ENCODE measurements at places on chromosomes 16 and 17. TPM values are rescaled to one million over a fixed set of nuclear protein-coding genes. Genes with fewer than 3 reads are reported as not detected.

- DNase-seq = no peak
Measured at GRCh38 chr16:66968847-66969246, 7.8 kb downstream of the CES3 start.

The MSI2 gene
- 95.5 TPM for total RNA-seq

DNA sequence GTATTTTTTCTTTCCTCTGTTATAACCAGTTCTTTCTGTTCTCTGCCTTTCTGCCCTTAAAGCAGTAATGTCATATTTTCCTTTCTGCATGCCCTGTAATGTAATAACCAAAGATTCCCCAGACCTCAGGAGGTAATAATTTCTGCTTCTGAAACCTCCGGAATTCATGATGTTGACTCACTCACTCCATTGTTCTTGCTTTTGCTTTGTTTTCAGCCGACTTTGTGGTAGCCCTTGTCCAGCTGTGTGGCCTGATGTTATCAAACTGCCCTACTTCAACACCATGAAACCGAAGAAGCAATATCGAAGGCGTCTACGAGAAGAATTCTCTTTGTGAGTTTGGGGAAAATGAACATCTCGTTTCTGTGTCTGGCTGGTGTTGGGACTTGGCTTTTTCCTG, 55.9 kb downstream of the CDK12 start:
- DNase-seq = no peak

- DNase-seq = no peak
Measured at GRCh38 chr17:67403065-67403464, 26.0 kb downstream of the PITPNC1 start.

The RNF227 gene
- total RNA-seq = 1.3 TPM

- no peak for DNase-seq
Measured at GRCh38 chr17:34275881-34276280, 5.9 kb downstream of the CCL7 start.

GRCh38 chr17:50890675-50891516, 24.7 kb upstream of the TOB1 start:
- DNase-seq = no peak

GRCh38 chr16:88769617-88770460, 15.2 kb downstream of the PIEZO1 start:
- DNase-seq = no peak

DNA sequence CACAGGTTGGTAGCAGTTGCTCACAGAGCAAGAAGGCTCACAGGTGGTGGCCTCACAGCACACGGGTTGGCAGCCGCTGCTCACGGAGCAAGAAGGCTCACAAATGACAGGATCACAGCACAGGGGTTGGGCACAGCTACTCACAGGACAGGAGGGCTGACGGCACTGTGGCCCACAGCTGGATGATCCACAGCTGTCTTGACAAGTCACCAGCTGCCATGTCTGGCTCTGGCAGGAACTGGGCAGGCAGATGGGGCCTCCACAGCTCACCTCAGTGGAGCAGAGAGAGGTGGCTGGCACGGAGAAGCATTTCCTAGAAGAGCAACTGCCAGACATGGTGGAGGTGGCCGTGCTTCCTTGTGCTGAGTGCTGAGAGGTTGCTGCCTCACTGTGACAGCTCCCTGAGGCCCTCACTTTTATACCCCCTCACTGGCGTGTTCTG, at the start of gene KRTAP16-1:
TSS of gene KRTAP16-1 (minus strand) at position 392 of the 442 bp plus-strand sequence. CDS start at position 336, 56 bp downstream.
- DNase-seq = no peak

GRCh38 chr17:545156-545555, 169.5 kb downstream of the VPS53 start:
- DNase-seq = no peak

- no peak for DNase-seq
Measured at GRCh38 chr17:79808763-79809529, 12.1 kb upstream of the CBX8 start.

- no peak for DNase-seq
Measured at GRCh38 chr17:2808367-2809335, 12.4 kb downstream of the RAP1GAP2 start.

The PRSS8 gene
- not detected for total RNA-seq

DNA sequence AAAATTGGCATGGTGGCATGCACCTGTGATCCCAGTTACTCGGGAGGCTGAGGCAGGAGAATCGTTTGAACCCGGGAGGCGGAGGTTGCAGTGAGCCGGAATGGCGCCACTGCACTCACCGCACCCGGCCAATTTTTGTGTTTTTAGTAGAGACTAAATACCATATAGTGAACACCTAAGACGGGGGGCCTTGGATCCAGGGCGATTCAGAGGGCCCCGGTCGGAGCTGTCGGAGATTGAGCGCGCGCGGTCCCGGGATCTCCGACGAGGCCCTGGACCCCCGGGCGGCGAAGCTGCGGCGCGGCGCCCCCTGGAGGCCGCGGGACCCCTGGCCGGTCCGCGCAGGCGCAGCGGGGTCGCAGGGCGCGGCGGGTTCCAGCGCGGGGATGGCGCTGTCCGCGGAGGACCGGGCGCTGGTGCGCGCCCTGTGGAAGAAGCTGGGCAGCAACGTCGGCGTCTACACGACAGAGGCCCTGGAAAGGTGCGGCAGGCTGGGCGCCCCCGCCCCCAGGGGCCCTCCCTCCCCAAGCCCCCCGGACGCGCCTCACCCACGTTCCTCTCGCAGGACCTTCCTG, at the start of gene HBQ1:
TSS of gene HBQ1 (plus strand) at position 359 of the 575 bp plus-strand sequence. CDS start at position 387, 28 bp downstream.
- DNase-seq = no peak

The HBA1 gene
- 232 TPM for total RNA-seq

The ADAD2 gene
- 0.59 TPM for total RNA-seq

- no peak for DNase-seq
Measured at GRCh38 chr16:7270823-7271222, 61.8 kb upstream of the RBFOX1 start.

The B4GALNT2 gene
- total RNA-seq = 0.03 TPM

The GUCY2D gene
- 0.10 TPM for total RNA-seq

The SCGB1C2 gene
- not detected for total RNA-seq

The SPSB3 gene
- 27.7 TPM for total RNA-seq

The CYB561 gene
- total RNA-seq = 17.3 TPM

The RDM1 gene
- not detected for total RNA-seq

The HSD11B2 gene
- 1.6 TPM for total RNA-seq

DNA sequence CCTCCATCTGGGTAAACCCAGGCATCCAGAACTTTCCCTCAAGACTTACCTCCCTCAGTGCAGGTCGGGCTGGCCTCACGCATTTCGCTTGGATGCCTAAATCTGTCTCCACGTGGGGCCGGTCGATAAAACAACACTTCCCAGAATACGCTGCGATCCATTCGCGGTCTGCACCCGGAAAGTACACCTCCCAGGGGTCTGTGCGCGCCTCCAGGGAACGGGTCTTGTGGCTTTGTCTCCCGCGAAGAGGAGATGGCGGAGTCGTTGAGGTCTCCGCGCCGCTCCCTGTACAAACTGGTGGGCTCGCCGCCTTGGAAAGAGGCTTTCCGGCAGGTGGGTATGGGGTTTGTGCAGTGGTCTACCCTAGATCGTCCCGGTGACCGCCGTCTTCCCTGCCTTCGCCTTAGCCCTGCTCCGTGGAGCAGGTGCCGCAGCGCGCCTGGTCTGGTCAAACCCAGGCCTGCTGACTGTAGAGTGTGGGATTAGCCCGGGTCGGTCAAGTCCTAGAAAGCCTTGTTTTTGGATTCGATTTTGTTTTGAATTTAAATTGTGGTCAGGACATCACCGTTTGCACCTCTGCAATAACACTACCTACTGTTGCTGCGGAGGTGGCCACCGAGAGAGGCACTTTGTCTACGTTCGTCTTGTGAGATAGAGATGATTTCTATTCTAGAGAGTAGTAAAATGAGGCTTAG, at the start of gene RPAIN:
TSS of gene RPAIN (plus strand) at position 224 of the 695 bp plus-strand sequence. CDS start at position 253, 29 bp downstream.
- DNase-seq = peak; percentile 91

The SP6 gene
- 0.24 TPM for total RNA-seq

DNA sequence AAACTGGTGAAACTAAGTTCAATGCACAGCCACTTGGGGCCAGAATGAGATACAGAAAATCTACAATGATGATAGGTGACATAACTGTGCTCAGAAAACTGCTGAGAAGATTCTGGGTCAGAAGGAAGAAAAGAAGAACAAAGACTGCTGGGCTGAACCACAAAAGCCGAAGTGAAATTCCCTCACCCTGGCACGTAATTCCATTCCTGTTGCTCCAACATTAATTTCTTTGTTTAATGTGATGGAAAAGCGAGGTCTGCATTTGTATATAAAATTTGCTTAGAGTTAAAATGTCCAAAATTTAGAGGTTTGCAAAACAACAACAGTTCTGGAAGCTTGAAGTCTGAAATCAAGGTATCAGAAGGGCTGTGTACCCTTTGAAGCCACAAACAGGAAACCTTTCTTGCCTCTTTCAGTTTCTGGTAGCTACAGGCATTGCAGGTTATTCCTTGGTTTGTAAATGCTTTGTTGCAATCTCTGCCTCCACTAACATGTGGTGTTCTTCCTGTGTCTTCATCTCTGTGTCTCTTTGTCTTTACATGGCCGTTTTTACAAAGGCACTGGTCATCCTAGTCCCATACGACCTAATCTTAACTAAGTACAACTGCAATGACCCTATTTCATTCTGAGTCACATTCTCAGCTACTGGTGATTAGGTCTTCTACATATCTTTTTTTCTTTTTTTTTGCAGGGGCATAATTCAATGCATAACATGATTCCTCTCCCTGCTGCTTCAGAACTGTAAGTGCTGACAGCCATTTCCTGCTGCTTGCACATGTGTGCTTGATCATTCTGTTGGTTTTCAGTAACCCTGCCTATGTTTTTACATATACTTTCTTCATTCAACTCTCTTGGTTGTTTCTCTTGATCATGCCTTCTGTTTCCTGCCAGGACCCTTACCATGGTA, 603.0 kb upstream of the CDH8 start:
- DNase-seq = no peak

- peak; percentile 61 for DNase-seq
Measured at GRCh38 chr17:41695954-41696757, 7.5 kb downstream of the EIF1 start.

- no peak for DNase-seq
Measured at GRCh38 chr17:66951605-66951953, 12.9 kb upstream of the CACNG4 start.

DNA sequence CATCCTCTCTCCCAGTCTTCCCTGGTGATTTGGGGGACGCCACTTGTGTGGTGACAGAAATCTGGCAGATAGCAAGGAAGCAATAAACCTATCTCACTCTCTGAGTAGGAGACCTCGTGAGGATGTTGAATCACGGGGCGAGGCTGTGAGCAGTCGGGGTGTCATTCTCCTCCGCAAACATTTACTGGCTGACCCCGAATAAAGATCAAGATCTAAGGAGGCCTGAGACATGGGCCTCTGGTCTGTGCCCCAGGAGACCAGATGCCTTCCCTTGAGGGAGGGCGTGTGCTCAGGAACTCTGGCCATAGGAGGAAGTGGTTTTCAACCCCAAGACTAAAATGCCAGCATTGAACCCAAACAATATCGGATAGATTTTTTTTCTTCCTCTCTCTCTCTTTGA, 53.1 kb downstream of the FOXL1 start:
- no peak for DNase-seq

DNA sequence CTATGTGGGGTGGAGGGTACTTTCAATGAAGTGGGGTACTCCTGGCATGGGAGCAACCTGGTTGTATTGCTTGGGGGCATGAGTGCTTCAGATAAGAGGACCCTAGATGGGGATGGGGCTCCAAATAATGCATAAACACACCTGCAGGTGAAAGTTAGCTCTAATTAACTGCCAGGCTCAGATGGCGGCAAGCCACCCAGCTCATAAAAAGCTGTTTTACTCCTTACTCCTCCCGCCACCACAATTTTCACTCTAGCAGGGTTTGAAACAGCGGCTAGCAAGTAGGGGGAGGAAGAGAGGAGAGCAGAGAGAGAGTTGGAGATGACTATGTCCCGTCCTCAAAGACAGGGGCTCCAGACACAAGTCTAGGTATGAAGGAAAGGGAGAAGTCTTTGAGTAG, 117.7 kb upstream of the WSCD1 start:
- no peak for DNase-seq

GRCh38 chr17:16915752-16916556, 56.0 kb downstream of the TNFRSF13B start:
- DNase-seq = no peak

- no peak for DNase-seq
Measured at GRCh38 chr16:87210894-87211293, 106.3 kb downstream of the C16orf95 start.

- DNase-seq = peak; percentile 60
Measured at GRCh38 chr17:45020354-45021138, 30.9 kb downstream of the DCAKD start.
